ENCODE measurements at places on chromosomes 5 and 9.

DNA sequence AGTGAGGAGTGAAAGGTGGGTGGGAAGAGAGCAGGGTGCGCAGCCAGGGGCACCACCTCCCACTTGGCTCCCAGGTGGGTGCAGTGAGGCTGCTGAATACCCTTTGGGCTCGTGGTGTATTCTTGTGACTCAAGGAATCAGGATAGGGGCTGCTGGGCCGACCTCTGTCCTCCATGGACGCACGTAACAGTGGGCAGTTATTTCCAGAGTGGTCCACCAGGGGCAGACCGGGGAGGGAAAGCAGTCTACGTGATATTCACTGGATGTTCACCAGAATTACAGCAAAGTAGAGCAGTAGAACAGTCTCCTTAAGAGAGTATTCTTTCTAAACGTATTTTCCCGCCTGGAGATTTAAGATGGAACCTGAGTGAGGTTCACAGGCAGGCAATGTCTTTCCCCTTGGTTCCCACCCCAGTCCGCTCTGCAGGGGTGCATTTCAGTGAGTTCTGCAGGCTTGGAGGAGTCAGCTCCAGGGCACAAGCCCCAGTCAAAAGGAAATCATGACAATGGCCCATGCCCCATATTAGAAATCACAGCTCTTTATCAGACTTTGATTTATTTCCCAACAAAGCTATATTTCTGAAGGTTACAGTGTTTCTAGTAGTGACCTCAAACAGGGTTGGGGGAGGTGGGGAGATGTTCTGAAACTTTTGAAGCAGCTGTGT is 88.7 kb downstream of the SYK start:
- no peak for DNase-seq

DNA sequence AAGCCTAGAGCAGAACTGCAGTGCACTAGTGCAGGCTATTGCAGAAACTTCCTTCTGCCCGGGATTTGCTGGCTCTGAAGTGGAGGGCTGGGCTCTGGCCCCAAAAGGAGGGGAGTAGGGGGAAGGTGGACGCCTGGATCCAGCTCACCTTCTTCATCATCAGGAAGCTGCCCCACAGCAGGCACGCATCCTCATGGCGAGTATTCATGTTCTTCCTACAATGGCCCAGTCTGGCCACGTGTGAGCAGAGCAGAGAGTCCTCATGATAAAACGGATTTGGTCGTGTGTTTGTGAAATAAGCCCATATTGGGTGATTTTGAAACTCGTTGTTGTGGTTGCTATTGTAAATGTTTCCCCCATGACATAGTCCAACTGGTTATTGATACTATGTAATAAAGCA is 8.2 kb upstream of the GLIPR2 start:
- DNase-seq = no peak

DNA sequence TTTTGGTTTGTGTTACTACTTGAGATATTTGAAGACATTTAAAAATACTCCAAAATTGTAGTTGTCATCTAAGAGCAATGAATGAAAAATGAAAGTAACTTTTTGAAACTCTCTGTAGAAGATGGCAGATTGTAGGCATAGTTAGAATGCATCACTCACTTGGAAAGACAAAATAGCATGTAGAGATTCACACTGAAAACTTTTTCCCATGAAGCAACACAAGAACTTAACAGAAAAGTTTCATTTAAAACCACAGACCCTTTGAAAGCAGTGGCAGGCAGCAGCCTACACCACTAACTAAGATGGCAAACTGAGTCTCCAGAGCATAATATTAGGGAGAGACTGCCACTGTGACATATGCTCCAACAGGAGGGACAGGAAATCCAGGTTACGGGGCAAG is 18.9 kb upstream of the FAM174A start:
- no peak for DNase-seq

GRCh38 chr9:137308057-137308619 is 6.1 kb upstream of the NRARP start:
- no peak for DNase-seq

DNA sequence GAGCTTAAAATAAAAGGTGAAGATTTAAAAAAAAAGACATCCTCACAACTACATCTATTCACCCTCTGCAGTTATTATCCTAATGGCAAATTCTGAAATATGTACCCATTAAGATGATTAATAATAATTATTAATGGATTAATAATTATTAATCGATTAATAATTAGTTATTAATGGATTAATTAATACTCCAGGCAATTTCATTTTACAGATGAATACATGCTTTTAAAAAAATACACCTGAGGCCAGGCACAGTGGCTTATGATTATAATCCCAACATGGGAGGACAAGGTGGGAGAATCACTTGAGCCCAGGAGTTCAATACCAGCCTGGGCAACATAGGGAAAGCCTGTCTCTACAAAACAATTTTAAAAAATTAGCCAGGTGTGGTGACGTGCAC is 182.4 kb downstream of the ARRDC3 start:
- DNase-seq = no peak

- DNase-seq = no peak
Measured at GRCh38 chr5:149429839-149430721, 51.0 kb upstream of the IL17B start.

GRCh38 chr9:90301277-90301653 is 341.4 kb downstream of the DIRAS2 start:
- DNase-seq = no peak

GRCh38 chr9:111039231-111039906 is 1.1 kb upstream of the LPAR1 start:
- no peak for DNase-seq

GRCh38 chr5:147845618-147846017 is 14.1 kb upstream of the SPINK1 start:
- DNase-seq = no peak

DNA sequence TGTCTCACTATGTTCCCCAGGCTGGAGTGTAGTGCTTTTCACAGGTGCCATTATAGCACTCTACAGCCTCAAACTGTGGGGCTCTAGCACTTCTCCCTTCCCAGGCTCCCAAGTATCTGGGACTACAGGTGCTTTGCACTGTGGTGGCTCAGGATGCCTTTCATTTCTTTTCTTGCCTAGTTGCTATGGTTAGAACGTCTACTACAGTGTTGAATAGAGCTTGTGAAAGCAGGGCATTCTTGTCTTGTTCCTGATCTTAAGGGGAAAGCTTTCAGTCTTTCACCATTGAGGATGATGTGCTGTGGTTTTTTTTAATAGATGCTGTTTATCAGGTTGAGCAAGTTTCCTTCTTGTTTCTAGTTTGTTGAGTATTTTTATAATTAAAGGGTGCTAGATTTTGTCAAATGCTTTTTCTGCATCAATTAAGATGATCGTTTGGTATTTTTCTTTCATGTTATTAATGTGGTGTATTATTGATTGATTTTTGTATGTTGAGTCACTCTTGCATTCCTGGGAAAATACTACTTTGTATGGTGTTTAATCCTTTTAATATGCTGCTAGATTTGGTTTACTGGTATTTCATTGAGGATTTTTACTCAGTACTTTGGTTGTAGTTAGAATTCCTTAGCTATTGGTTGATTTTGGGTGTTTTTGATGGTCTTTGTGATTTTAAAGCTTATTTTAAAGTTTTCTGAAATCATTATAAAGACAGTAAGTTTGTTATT is 35.6 kb downstream of the GPBP1 start:
- DNase-seq = no peak

DNA sequence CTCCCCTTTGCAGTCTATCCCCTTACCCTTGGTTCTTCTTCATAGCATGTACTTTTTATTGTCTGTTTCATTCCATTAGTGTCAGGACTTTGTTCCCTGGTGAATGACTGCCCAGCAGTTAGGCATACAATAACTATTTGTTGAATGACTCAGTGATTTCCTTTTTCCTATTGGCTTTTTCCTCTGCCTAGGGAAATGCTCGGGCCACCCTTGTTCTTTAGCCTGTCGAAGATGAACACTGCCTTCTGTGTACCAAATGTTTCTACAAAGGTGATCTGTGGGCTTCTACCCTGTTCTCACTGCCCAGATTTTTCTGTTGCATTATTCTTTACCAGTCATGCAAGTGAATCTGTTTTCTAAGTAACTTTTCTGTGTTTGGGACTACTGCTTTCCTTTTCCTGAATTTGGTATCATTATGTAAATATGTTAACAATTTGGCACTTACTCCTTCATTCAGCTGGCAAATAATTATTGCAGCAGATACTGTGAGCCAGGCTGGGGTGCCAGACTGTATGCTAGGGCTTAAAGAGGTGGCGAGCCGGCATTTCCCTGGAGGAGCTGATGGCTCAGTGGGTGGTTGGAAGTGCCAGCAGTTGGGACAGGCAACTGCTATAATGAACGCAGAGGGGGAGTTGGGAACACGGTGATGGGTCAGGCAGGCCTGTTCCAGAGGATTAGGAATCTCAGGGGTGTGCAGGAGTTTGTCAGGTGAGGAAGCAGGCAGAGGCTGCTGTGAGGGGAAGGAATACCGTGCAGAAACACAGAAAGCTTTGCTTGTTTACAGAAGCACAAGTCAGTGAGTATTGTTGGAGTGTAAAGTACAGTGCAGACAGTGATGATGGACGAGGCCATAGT is 30.6 kb downstream of the KDM4C start:
- DNase-seq = no peak

DNA sequence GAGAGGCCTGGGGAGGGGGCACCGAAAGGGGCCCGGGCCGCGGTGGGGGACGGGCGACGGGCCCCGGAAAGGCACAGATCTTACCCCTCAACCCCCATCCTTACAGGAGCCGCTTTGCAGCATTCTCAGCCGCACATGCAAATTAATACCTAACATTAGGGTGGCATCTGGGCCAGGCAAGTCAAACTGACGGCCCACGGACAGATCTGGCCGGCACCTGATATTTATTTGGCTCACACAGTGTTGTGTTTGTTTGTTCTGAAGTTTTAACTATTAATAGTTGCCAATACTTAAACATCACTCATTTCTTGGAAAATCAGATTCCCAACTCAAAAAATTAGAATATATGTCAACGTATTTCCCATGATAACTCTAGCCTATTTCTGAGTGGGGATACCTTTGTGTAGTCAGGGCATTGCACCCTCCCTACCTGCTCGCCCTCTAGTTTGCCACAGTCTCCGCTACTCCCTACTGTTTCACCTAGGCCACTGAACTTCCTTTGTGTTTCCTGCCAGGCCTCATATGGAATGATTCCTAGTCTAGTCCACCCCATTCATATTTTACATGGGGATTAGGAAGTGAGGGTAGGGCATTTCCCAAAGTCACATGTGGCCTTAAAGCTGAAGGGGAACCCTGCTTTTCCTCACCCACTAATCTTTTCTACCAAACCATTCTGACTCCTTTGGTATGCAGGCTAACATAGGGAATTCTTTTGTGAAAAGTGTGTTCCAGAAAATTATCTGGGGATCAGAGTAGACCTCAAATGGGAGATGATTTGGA is 71.9 kb upstream of the LARP1 start:
- DNase-seq = no peak

- DNase-seq = no peak
Measured at GRCh38 chr9:90092508-90092907, 487.7 kb downstream of the GADD45G start.

- DNase-seq = no peak
Measured at GRCh38 chr5:33272288-33272687, 168.5 kb upstream of the TARS1 start.

DNA sequence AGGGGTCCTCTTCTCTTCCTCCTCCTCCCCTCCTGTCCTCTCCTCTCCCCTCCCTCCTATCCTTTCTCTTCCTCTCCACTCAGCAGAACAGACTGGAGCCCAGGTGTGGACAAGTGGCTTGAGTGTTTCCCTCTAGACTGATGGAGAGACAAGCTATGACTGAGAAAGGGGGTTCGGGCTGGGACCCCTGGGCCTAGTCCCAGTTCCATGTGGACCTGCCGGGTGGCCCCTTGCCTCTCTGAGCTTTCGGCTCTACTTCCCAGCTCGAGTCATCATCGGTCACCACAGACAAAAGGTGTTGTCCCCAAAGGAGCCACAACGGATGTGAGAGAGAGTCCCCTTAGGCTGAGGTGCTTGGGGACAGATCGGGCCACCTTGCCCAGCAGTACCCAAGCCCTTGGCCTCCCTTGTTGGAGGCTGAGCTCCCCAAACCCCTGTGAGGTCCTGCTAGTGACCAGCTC is 3.4 kb upstream of the RXRA start:
- no peak for DNase-seq

GRCh38 chr9:130185017-130185416 is 12.8 kb downstream of the NCS1 start:
- DNase-seq = no peak

All from NCI-H2081 treated with DMSO at 0.1 percent for 48 hours (cell line).